ENCODE measurements at places on chromosomes 6 and 20.
A peak's percentile ranks its signal among the peaks of the same experiment; 100 is the strongest.

- DNase-seq, result no peak
Measured at GRCh38 chr6:149045404-149045803, 272.1 kb upstream of the TAB2 start.

GRCh38 chr20:5492937-5493336 lies 176.2 kb upstream of the PROKR2 start:
- DNase-seq, result no peak

GRCh38 chr6:31401403-31401802 lies 2.0 kb upstream of the MICA start:
- DNase-seq, result peak; percentile 45

GRCh38 chr20:50588034-50588736 lies 78.0 kb downstream of the PTPN1 start:
- DNase-seq, result no peak

- DNase-seq, result no peak
Measured at GRCh38 chr6:24428615-24429014, 25.9 kb downstream of the MRS2 start.

Measured in AG09319 (cell line).